Esophagus squamous epithelium (tissue), 5 donors: ENCODE measurements at places on chromosomes 13 and 19.
A peak's percentile ranks its signal among the peaks of the same experiment; 100 is the strongest.

GRCh38 chr19:48784527-48784926, 26.3 kb downstream of the BCAT2 start:
- DNase-seq: no peak

GRCh38 chr13:19597523-19597922, 35.9 kb upstream of the MPHOSPH8 start:
- DNase-seq: no peak

GRCh38 chr19:14248578-14249011, 42.6 kb upstream of the ADGRL1 start:
- no peak for DNase-seq

DNA sequence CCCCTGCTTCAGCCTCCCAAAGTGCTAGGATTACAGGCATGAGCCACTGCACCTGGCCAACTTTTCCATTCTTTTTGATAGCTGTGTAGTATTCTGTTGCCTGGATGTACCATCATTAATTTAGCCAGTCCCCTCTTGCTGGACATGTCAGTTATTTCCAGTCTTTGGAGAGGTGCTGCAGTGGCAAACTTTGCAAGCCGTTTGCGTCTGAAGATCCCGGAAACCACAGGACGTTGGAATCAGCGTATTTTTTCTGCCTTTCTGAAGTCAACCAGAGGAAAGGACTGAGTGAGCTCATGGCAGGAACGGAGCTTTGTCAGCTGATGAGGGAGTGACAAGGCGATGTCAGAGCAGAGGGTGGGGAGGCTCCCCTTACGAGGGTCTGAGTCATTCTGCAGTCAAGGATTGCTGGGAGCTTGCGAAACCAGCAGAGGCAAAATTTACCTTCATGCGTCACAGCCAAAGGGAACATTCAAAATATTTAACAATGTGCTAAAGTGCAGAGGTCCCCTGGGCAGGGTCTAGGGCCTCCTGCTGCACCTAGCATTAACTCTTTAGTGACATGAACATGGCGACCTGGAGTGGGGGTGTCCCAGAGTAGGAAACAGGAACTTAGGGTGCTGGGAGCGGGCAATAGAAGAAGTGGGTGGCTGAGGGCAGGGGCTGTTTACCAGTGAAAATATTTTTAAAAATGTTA, 5.6 kb downstream of the C5AR1 start:
- no peak for DNase-seq

GRCh38 chr13:76023652-76024051, 387.5 kb downstream of the LMO7 start:
- DNase-seq: no peak

- no peak for DNase-seq
These were observed 234.1 kb downstream of the TUBA3C start for GRCh38 chr13:18947376-18947977.

- DNase-seq: no peak
These were observed 4.2 kb downstream of the ATP8B3 start for GRCh38 chr19:1807695-1808394.

GRCh38 chr19:50340331-50340730, 11.2 kb upstream of the KCNC3 start:
- DNase-seq: no peak

GRCh38 chr19:35717665-35718344, at the start of gene KMT2B:
Gene KMT2B, plus strand, starts transcription at chr19:35718003. Its CDS starts 16 bp downstream, at chr19:35718019.
- no peak for DNase-seq

DNA sequence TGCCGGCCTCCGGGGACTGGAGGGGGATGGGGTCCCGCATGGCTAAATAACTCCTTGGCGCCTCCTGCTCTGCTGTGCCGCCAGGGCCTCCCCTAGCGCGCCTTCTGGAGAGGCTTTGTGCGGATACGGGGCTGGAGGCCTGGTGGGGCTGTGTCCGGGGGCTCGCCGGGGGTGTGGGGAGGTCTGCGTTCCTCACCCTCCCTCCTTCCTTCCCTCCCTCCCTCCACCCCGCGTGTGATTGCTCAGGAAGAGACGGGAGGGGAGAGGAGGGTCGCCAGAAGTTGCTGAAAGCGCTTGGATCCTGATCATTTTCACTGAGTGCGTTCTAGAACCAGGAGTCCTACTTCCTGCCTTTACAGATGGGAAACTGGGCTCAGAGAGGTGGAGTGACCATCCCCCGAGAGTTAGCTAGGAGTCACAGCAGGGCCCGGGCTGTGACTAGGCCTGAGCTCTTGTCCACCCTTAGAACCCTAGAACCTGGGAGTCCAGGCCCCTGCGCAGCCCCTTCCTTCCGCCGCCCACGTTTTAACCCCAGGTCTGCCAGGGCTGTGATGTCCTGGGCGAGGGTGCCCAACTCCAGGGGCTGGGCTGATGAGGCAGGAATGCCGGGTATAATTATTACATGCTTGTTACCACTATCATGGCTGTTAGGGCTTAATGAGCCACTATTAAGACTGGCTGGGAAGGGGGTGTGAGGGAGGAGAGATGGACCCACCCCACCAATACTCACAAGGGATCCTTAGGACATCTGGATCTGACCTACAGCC, 782 bp upstream of the JUND start:
- DNase-seq: peak; percentile 78

DNA sequence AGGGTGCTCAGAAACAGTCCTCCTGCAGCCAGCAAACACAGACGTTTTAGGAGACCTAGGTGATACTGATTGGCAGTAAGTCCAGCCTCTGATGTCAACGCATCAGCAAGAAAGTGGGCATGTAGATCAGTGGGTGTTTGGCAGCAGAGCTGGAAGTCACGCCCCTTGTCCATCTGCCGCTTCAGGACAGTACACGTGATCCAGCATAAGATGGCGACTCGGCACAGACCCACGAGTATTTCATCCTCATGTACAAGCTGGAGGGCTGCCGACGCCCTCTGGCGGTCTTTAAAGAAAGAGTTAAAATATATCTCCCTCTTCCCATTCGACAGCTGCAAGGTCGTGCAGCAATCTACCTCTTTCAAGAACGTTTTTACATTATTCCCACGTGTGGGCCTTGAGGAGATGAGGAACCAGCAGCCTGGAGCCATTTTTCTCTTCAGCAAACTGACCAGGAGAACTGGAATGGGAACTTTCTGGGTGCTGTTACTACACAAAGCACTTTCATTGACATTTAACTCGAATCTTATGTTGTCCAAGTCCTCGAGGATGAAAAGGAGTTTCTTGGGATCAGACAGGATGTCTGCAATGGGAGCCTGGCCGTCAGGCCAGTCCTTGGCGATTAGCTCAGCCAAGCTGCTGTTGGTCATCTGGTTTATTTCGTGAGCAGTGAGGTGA, 22.3 kb downstream of the NLRP11 start:
- DNase-seq: peak; percentile 21

GRCh38 chr13:71632206-71632605, 234.8 kb downstream of the DACH1 start:
- DNase-seq: no peak

GRCh38 chr13:36193151-36193855, 21.1 kb downstream of the SOHLH2 start:
- no peak for DNase-seq

DNA sequence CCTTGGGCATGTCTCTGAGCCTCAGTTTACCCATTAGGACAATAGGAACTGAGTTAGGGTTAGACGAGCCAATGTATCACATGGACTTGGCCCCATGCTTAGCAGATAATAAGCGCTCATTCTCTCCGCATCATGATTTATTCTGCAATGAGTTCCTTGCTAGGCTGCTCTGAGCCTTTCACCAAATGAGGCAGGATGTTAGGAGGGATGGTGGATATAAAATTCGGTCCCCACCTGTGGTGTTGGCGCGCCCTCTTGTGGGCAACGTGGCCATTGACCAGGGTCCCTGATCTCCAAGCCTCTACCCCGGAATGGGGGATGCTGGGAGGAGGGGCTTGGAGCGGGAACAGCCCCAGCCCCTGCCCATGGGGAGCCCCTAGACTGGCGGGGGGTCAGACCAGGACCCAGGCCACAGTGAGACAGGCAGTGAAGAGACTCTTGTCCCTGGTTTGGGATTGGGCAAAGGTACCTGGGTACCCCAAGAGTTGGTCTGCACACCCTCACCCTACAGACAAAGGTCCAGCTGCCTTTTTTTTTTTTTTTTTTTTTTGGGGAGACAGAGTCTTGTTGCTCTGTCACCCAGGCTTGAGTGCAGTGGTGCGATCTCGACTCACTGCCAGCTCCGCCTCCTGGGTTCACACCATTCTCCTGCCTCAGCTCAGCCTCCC, 43.9 kb downstream of the CERS4 start:
- peak; percentile 25 for DNase-seq

DNA sequence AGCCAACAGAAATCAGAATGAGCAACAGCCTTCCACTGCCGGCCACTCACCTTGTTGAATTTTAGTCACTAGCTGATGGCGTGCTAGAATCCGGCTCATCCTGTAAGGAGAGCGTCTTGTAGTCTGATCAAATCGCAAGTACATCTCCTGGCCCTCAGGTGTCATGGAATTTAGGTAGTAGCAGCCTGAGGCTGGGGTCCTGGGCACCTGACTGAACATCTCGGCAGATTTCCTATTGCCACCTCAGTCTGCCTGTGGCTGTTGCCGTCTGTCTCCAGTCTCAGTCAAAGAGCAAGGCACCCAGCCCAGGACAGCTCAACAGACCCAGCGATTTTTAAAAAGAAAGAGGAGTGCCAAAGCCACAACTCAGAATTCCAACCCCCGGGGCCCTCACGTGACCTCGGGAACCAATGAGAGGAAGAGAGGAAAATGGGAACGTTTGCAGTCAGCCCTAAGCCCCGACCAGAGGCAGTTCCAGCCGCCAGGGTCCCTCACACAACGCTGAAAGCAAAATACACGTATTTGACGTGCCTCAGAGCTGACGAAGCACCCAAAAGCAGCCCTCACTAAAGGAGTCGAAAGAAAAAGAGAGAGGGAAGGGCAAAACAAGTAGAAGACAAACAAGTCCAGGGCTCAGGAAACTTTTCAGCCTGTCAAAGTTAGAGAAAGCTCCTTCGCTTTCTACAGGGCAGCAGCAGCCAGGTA, at the start of gene STARD13:
Gene STARD13 (minus strand): TSS at position 336 of the 705 bp plus-strand sequence. CDS start 117 bp downstream, at position 219.
- peak; percentile 20 for DNase-seq

- no peak for DNase-seq
These were observed 140.9 kb downstream of the ZNF536 start for GRCh38 chr19:30513082-30513411.

- no peak for DNase-seq
These were observed 197.0 kb downstream of the MZT1 start for GRCh38 chr13:72530471-72530870.

DNA sequence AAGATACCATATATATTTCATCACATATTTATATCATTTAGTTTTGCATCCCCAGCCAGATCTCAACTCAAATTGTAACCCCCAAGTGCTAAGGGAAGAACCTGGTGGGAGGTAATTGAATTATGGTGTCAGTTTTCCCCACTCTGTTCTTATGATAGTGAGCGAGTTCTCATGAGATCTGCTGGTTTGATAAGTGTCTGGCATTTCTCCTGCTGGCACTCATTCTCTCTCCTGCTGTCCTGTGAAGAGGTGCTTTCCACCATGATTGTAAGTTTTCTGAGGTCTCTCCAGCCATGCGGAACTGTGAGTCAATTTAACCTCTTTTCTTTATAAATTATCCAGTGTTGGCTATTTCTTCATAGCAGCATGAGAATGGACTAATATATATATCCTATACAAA, 462.5 kb upstream of the SLITRK5 start:
- DNase-seq: no peak

DNA sequence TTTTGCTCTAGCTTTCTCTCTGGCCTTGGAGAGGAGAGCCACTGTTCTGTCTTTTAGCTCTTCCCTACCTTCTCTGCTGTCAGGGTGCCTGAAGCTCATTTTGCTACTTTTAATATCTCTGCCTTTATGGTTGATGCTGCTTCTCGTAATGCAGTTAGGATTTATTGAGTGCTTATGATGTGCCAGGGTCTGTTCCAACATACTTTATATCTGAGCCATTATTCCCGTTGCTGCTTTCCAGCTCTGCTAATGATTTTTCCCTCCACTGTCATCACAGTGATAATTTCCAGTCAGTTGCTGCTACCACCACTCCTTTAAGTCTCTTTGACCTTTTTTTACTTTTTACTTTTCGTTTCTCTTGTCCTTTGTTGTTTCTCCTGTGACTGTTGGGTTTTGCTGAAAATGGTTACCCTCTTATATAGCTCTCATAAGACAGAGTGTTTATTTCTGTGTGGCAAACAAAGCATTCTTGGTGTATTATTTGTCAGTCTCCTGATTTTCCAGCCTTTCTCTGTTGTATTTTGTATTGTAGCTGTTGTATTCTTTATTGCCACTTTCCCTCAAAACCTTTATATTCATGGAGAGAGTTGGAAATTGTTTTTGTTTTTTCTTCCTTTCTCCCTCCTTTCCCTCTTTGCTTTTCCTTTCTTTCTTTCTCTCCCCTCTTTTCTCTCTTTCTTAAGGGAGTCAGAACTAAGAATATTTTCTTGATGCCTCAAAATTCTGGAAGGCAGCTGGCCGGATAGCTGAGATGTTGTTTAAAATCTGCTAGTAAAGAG, 37.4 kb downstream of the COG6 start:
- DNase-seq: no peak

DNA sequence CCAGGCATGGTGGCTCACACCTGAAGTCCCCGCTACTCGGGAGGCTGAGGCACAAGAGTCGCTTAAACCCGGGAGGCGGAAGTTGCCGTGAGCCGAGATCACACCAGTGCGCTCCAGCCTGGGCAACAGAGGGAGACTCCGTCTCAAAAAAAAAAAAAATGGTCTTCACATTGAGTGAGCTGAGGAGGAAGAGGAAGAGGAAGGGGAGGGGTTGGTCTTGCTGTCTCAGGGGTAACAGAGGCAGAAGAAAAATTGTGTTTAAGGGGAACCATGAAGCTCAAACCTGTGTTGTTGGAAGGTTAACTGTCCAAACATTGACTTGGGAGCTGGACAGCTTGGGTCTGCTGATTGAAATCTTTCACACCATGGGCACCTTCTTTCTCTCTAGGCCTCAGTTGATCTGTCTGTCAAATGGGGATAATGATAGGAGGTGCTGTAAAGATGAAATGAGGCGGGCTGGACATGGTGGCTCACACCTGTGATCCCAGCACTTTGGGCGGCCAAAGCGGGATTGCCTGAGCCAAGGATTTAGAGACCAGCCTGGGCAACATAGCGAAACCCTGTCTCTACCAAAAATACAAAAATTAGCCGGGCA, 9.8 kb upstream of the SLC44A2 start:
- DNase-seq: no peak

- DNase-seq: no peak
These were observed 157.8 kb downstream of the TNFSF13B start for GRCh38 chr13:108427355-108427754.

GRCh38 chr19:4889034-4889815, 13.5 kb downstream of the ARRDC5 start:
- no peak for DNase-seq

DNA sequence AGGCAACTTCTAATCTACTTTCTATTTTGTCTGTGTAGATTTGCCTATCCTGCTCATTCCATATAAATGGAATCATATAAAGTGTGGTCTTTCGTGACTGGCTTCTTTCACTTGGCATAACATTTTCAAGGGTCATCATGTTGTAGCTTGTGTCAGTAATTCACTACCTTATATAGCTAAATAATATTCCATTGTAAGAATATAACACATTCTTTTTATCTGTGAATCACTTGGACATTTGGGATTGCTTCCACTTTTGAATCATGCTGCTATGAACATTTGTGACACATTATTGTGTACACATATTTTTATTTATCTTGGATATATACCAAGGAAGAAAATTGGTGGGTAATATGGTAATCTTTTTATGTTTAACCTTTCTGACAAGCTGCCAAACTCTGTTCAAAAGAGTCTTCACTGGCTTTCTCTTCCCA, 89.0 kb upstream of the CSNK1A1L start:
- DNase-seq: no peak
